ENCODE measurements at places on chromosomes 13 and 19.

DNA sequence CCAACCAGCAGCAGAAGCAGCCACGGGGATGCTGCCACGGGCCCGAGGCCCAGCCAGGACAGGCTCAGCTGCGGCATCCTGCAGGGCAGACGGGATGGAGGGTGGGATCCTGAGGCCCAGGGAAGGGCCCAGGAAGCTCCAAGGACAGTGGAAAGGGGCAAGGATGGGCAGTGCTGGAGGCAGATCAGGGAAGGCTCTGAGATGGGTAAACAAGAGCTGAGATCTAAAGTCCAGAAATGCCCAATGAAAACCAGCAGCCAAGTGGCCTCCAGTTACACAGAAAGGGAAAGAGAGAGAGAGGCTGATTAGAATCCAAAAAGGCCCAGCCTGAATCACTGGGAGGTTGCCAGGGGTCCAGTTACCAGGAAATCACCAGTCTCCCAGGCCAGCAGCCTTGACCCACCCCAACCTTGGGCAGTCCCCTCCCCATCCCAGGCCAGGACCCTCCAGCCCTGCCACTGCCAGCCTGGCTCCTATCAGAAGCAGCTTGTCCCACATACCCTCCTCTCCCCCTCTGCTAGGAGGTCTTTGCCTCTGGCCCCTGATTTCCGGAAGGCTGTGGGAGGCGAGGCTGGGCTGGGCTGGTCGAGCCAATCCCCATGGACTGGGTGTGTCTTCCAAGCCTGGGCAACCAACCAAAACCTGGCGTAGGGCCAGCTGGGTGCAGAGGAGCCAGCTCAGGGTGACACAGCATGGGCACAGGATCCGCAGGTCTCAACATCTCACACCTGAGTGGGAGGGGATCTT is at the start of gene CYP4F11:
CYP4F11 (minus strand) TSS at position 198 of the 747 bp plus-strand sequence; CDS start at position 77, 121 bp downstream.
- no peak for DNase-seq
- H3K27ac ChIP-seq, result no peak within 1 kb of the TSS
- peaks cover 3% of the 10 kb centered on the region for H3K36me3 ChIP-seq
- no peak within 1 kb of the TSS for H3K4me3 ChIP-seq
- no peaks in the 10 kb centered on the region for H3K4me1 ChIP-seq
- H3K27me3 ChIP-seq, result peaks cover 50% of the 10 kb centered on the region

GRCh38 chr13:109741966-109742365 is 44.4 kb downstream of the IRS2 start:
- H3K36me3 ChIP-seq, result no peaks in the 10 kb centered on the region
- no peak overlapping the region for H3K27ac ChIP-seq
- no peak overlapping the region for H3K4me3 ChIP-seq
- H3K27me3 ChIP-seq, result no peaks in the 10 kb centered on the region
- no peak for DNase-seq

- H3K36me3 ChIP-seq, result no peaks in the 10 kb centered on the region
- no peaks in the 10 kb centered on the region for H3K27me3 ChIP-seq
- peak; percentile 68 for DNase-seq
Observed at GRCh38 chr13:45119469-45119990, 780 bp upstream of the GTF2F2 start.

GRCh38 chr19:5827342-5827890 is 12.1 kb downstream of the FUT6 start:
- peak overlapping the region; percentile 87 for H3K4me3 ChIP-seq
- peaks cover 16% of the 10 kb centered on the region for H3K4me1 ChIP-seq
- peaks cover 6% of the 10 kb centered on the region for H3K27me3 ChIP-seq
- peak overlapping the region; percentile 82 for H3K27ac ChIP-seq
- H3K36me3 ChIP-seq, result peaks cover 14% of the 10 kb centered on the region

DNA sequence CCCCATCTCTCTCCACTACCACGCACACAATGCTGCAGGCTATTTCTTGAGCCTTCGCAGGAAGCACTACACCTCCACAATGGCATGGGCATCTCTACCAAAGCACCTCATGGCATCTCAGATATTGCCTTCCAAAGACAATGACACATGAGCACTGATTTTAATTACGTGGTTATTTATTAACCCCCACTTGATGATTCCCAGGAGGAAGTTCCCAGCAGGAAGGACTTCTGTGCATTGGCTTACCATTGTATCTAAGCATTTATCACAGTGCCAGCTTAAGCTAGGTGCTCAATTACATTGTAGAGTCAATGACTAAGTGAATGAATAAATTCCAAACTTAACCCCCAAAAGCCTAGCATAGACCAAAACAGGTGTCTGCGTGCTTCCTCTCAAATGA is 101.4 kb downstream of the ABCC4 start:
- peaks cover 5% of the 10 kb centered on the region for H3K36me3 ChIP-seq
- H3K4me1 ChIP-seq, result no peaks in the 10 kb centered on the region
- H3K27me3 ChIP-seq, result no peaks in the 10 kb centered on the region
- no peak overlapping the region for H3K27ac ChIP-seq
- H3K4me3 ChIP-seq, result no peak overlapping the region

DNA sequence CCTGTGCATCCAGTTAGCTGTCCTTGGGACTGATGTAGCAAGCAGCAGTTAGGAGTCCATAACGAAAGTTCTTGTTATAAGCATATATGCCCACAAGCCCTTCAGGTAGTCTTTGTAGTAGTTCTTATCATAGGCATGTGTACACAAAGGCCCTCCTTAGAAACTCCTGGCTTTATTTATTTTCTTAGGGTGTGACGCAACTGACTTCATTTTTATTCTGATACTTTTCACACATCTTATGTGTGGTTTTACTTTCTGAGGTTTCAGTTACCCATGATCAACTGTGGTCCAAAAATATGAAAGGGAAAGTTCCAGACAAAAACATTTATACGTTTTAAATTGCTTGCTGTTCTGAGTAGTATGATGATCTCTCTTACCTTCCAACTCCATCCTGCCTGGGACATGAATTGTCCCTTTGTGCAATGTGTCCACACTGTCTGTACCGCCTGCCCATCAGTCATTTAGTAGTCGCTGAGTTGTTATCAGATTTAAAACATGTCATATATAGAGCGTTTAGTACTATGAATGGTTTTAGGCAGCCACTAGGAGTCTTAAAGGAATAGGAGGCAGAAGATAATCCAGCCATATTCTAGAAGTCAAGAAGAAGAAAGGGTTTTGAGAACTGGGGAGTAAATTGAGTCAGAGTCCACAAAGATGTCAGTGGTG is 19.4 kb downstream of the GPC5 start:
- H3K4me1 ChIP-seq, result peaks cover 5% of the 10 kb centered on the region
- H3K27ac ChIP-seq, result no peak overlapping the region
- DNase-seq, result no peak

DNA sequence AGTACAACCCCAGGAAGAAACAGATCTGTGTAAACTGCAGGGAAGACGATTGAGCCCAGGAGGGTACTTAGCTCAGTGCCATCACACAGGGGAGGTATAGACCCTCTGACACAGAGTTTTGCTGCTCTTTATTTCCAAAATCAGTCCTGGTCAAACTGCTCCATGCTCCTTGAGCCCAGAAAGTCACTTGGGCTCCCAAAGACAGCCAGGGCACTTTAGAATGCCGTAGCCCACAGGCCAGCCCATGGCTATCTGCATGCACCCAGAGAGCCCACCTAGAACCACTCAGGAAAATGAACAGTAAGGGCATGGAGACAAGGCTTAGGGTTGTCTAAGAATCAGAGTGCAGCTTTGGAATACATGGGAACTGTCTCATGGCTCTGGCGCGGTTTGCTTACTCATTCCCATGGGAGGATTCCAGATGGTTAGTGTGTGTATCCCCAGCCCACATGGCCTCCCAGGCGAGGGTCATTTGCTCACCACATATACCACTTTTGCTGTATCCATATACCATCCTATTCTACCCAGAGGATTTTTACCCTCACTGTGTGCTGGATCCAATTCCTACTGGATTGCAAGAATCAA is 14.7 kb upstream of the PDCD5 start:
- DNase-seq, result no peak
- no peaks in the 10 kb centered on the region for H3K36me3 ChIP-seq
- peaks cover 11% of the 10 kb centered on the region for H3K27me3 ChIP-seq

- no peaks in the 10 kb centered on the region for H3K36me3 ChIP-seq
- DNase-seq, result no peak
- H3K4me1 ChIP-seq, result no peaks in the 10 kb centered on the region
- no peaks in the 10 kb centered on the region for H3K27me3 ChIP-seq
- H3K27ac ChIP-seq, result no peak overlapping the region
- no peak overlapping the region for H3K4me3 ChIP-seq
Observed at GRCh38 chr13:72198042-72198441, 331.0 kb upstream of the DACH1 start.

GRCh38 chr13:24680921-24681604 is 855 bp downstream of the ATP12A start:
- H3K27ac ChIP-seq, result no peak overlapping the region
- H3K4me3 ChIP-seq, result no peak overlapping the region
- no peaks in the 10 kb centered on the region for H3K36me3 ChIP-seq
- peaks cover 33% of the 10 kb centered on the region for H3K4me1 ChIP-seq

GRCh38 chr19:39448271-39448670 is 2.9 kb downstream of the SUPT5H start:
- H3K27me3 ChIP-seq, result no peaks in the 10 kb centered on the region
- peaks cover 80% of the 10 kb centered on the region for H3K4me1 ChIP-seq
- peak overlapping the region; percentile 100 for H3K27ac ChIP-seq

DNA sequence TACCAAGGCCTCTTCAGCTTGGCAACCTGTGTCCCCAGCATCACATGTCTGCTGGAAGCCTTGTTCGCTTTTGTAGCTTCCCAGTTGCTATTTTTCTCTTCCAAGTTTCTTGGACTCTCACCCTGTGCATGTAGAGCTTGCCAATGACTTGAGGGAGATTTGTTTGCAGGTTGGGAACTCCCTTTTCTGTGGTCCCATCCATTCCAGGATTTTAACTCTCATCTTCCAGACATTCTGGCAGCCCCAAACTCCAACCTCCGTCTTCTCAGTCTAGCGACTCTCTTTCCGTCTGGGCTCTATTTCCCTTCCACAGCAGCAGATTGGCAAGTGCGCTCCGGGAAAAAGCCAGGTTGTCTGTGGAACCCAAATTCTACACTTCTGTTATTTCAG is 9.0 kb downstream of the PLAUR start:
- peaks cover 11% of the 10 kb centered on the region for H3K36me3 ChIP-seq
- no peaks in the 10 kb centered on the region for H3K27me3 ChIP-seq
- DNase-seq, result no peak
- no peak overlapping the region for H3K4me3 ChIP-seq

GRCh38 chr13:74651121-74651520 is 516.9 kb upstream of the KLF12 start:
- peaks cover 20% of the 10 kb centered on the region for H3K27me3 ChIP-seq
- DNase-seq, result no peak
- H3K4me3 ChIP-seq, result no peak overlapping the region
- no peaks in the 10 kb centered on the region for H3K4me1 ChIP-seq

GRCh38 chr19:7959211-7959610 is 15.7 kb upstream of the TIMM44 start:
- H3K4me3 ChIP-seq, result no peak overlapping the region
- DNase-seq, result no peak
- H3K27me3 ChIP-seq, result no peaks in the 10 kb centered on the region
- H3K36me3 ChIP-seq, result peaks cover 17% of the 10 kb centered on the region
- H3K4me1 ChIP-seq, result no peaks in the 10 kb centered on the region
- no peak overlapping the region for H3K27ac ChIP-seq

GRCh38 chr13:75366380-75367280 is 115.3 kb downstream of the TBC1D4 start:
- H3K27ac ChIP-seq, result no peak overlapping the region
- no peak for DNase-seq
- no peak overlapping the region for H3K4me3 ChIP-seq
- H3K27me3 ChIP-seq, result no peaks in the 10 kb centered on the region

DNA sequence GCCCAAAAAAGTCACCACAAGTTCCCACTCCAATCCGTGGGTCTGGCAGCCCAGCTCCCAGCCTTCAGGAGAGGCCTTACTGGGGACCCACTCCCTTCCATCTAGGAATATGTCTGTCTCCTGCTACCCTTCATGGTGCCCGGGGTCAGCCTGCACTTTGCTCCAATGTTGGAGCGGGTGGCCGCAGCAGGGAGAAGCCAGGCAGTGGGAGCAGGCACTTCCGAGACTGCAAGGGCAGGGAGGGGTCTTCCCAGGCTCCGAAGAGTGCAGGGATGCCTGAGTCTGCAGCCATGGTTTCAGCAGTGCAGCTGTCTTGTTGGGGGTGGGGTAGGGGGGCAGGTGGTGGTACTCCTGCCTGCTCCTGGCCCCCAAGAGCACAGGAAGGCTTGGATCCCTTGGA is 1616.2 kb downstream of the SLITRK5 start:
- H3K36me3 ChIP-seq, result no peaks in the 10 kb centered on the region
- no peaks in the 10 kb centered on the region for H3K4me1 ChIP-seq
- no peak overlapping the region for H3K27ac ChIP-seq

- DNase-seq, result no peak
- no peak overlapping the region for H3K4me3 ChIP-seq
- H3K27me3 ChIP-seq, result no peaks in the 10 kb centered on the region
- H3K27ac ChIP-seq, result peak overlapping the region; percentile 70
- H3K36me3 ChIP-seq, result peaks cover 22% of the 10 kb centered on the region
Observed at GRCh38 chr19:16445238-16446107, 26.3 kb downstream of the EPS15L1 start.

DNA sequence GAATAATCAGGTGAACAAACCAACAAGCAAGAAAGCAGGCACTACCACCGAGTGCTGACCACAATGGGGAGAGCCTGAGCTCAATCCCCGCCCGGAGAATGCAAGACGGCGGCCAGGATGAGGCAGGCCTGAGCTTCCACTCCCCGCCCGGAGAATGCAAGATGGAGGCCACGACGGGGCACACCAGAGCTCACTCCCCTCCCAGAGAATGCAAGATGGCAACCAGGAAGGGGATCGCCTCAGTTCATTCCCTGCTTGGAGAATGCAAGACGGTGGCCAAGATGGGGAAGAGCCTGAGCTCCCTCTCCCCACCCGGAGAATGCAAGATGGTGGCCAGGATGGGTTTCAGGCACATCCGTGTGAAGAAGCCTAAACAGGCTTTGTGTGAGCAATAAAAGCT is 24.7 kb upstream of the MIER2 start:
- H3K4me1 ChIP-seq, result no peaks in the 10 kb centered on the region
- no peak overlapping the region for H3K4me3 ChIP-seq
- peaks cover 71% of the 10 kb centered on the region for H3K27me3 ChIP-seq
- no peaks in the 10 kb centered on the region for H3K36me3 ChIP-seq
- no peak overlapping the region for H3K27ac ChIP-seq

DNA sequence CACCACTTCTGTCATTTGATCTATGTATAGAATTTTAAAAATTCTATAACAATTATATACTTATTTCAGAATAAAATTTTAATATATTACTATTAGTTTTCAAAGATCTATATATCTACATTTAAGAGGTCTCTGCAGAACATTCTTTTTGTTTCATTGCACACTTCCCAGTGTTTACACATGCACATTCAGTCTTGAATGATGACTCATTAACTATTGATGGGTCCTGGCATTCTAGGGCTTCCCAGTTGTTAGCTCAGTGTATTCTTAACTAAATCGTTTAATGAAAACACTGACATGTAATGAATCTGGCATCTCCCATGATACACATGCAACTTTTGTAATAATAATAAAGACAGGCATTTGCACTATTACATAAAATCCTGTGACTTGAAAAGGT is 324.6 kb downstream of the KLF12 start:
- H3K27ac ChIP-seq, result no peak overlapping the region
- DNase-seq, result no peak
- H3K4me3 ChIP-seq, result no peak overlapping the region
- H3K4me1 ChIP-seq, result peaks cover 12% of the 10 kb centered on the region
- H3K27me3 ChIP-seq, result no peaks in the 10 kb centered on the region
- H3K36me3 ChIP-seq, result peaks cover 37% of the 10 kb centered on the region

- H3K4me1 ChIP-seq, result no peaks in the 10 kb centered on the region
- H3K4me3 ChIP-seq, result no peak overlapping the region
- no peak for DNase-seq
- no peaks in the 10 kb centered on the region for H3K36me3 ChIP-seq
- no peaks in the 10 kb centered on the region for H3K27me3 ChIP-seq
Observed at GRCh38 chr13:92769046-92769445, 457.6 kb upstream of the GPC6 start.

GRCh38 chr19:48770266-48770665 is 14.9 kb downstream of the FGF21 start:
- peaks cover 40% of the 10 kb centered on the region for H3K27me3 ChIP-seq
- H3K4me3 ChIP-seq, result no peak overlapping the region
- no peak overlapping the region for H3K27ac ChIP-seq
- H3K4me1 ChIP-seq, result no peaks in the 10 kb centered on the region
